Activated CD4-positive, alpha-beta T cell treated with anti-CD3 and anti-CD28 coated beads, Interleukin-10, Interleukin-2, amounts not matched to agents 100 ng/mL and 50 ng/mL, durations not matched to agents 16 hours and 8 hours (primary cell): ENCODE measurements at places on chromosomes 4 and X.
A peak's percentile ranks its signal among the peaks of the same experiment; 100 is the strongest.

- no peak for DNase-seq
Observed at GRCh38 chr4:173056710-173057109, 111.9 kb upstream of the GALNT7 start.

GRCh38 chr4:152464030-152464823 is 71.7 kb downstream of the FBXW7 start:
- DNase-seq = peak; percentile 30

DNA sequence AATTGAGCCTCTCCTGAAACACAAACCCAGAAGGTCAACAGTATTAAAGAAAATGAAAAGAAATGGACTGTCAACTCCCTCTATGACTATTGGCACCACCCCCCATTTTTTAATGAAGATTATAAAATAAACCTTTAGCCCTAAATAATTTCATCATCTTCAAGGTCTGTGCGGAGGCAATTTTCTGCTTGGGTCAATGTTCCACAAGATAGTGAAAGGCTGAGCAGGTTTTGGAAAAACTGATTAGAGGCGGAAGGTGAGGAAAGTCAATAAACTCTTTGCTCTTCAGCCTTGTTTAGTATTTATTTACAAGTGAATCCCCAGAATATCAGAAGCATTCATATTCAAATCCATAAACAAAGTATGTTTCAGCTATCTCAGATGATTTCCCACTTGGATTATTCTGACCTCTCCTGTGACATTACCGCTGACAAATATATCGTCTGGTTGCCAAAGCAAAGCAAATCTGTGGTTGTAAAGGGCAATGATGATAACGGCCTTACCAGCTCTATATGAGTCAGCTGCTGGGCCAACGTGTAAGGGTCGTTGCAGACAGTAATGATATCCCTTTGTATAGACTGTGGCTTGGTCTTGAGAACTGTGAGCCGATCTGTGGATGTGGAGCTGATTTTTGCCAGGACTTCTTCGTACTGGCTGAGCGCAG is 24.0 kb downstream of the RASGEF1B start:
- DNase-seq = no peak

GRCh38 chrX:34371754-34372153 is 239.6 kb upstream of the FAM47A start:
- no peak for DNase-seq

GRCh38 chr4:57103051-57103450 is 7.1 kb downstream of the IGFBP7 start:
- DNase-seq = no peak

- no peak for DNase-seq
Observed at GRCh38 chr4:86274642-86275041, 85.2 kb downstream of the MAPK10 start.

- DNase-seq = no peak
Observed at GRCh38 chrX:40262157-40263013, 164.6 kb upstream of the BCOR start.

DNA sequence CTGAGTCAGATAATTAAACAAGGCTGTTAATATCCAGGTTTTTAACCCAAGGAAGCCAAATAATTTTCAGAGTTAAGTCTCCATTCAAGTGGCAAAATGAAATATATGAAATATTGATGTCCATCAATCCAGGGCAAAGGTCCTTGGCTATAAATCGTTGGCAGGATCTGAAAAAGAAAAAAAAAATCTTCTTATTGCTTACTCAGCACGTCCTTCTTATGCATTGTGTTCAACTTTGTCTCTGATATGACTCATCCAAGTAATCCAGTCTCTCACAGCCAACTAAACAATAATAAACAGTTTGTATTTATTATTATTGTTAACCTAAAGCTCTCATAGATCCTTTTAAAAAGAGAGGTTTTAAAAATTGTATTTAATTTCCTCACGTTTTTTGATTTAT is 851.2 kb downstream of the ADGRL3 start:
- DNase-seq = no peak

GRCh38 chr4:173494013-173494970 is 35.7 kb downstream of the HAND2 start:
- peak; percentile 83 for DNase-seq

GRCh38 chr4:38519666-38520065 is 144.3 kb upstream of the KLF3 start:
- no peak for DNase-seq

GRCh38 chr4:54585321-54586000 is 72.3 kb upstream of the KIT start:
- DNase-seq = no peak

- DNase-seq = no peak
Observed at GRCh38 chr4:125522992-125523391, 208.2 kb downstream of the FAT4 start.

GRCh38 chr4:145380123-145380522 is 101.5 kb upstream of the SMAD1 start:
- no peak for DNase-seq

- no peak for DNase-seq
Observed at GRCh38 chrX:96591421-96591820, 93.2 kb upstream of the DIAPH2 start.

GRCh38 chr4:102694791-102695190 is 66.0 kb downstream of the MANBA start:
- DNase-seq = no peak

DNA sequence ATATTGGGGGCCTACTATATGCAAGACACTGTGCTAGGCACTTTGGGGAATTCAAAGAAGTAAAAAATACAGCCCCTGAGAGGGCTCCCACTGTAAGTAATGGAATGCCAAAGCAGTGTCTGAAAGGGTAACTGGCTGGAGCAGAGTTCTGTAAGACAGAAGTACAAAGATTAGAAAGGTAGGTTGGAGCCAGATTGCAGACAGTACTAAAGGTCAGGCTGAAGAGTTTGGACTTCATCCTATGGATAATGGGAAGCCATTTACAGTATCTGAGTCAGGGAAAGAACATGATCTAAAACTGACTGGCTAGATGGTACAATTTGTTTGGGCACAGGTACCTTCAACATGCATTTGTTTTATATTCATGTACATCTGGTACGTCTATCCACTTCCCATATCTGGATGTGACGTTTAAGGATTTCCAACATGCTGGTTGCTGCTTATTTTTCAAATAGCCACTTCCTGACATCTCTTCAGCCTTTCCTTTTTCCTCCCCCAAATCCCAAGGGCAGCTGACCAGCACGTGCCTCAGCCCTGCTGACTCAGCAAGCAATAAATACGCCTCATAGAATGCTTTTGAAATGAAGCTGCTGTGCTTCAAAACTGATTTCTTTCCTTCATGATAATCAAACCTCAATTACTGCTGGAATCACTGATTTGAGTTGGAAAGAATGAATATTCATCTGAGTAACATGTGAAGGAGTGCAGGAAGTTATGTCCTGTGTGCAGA is 9.5 kb downstream of the ENOX2 start:
- DNase-seq = no peak

GRCh38 chr4:42653626-42654560 is 3.0 kb downstream of the ATP8A1 start:
- DNase-seq = no peak

DNA sequence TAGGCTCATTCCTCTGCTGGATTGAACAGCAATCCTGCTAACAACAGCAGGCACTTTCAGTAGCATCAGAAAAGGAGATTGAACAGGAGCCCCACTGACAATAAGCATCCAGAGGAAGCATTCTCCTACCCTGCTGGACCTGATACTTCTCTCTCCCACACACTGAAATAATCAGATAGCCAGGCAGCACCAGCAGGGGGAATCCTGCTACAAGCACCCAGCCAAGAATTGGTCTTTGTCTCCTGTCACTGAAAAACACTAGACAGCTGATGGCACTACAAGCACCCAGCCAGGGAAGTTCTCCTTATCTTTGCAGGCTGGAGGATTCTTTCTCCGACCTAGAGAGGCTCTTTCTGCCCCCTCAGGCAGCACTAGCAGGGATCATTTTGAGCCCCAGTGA is 444.3 kb upstream of the GRIA3 start:
- no peak for DNase-seq

DNA sequence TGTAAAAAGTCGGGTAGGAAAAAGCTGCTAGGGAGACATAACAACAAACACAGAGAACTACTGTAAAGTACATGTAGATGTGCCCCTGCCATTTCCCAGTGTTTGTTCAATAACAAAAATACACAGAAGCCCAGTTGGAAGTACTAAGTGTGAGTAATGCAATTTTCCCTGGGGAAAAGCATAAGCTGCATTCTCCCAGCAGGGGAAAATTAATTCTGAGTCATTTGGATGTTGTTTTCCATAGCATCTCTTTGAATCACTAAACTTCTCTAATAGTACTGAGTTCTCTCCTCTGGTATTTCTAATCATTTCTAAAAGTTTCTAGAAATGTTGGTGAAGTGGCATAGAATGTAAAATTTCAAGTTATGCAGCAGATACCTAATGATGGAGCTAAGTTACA is 1114.9 kb downstream of the C4orf33 start:
- DNase-seq = no peak

DNA sequence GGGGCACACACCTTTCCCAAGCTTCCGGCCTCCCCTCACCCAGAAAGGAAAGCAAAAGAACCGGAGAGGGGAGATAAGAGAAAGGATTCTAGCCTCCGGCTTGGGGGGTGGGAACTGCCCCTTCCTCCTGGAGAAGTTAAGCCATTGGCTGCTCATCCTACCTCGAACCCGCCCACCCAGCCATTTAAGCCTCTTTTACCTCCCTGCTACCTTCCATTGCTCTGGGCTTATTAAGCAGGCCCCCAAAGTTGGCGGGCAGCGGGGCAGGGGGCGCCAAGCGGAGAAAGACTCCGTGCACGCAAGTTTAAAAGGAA is 2.3 kb downstream of the MAML3 start:
- DNase-seq = peak; percentile 51
